ENCODE measurements at places on chromosomes 6 and 20.

DNA sequence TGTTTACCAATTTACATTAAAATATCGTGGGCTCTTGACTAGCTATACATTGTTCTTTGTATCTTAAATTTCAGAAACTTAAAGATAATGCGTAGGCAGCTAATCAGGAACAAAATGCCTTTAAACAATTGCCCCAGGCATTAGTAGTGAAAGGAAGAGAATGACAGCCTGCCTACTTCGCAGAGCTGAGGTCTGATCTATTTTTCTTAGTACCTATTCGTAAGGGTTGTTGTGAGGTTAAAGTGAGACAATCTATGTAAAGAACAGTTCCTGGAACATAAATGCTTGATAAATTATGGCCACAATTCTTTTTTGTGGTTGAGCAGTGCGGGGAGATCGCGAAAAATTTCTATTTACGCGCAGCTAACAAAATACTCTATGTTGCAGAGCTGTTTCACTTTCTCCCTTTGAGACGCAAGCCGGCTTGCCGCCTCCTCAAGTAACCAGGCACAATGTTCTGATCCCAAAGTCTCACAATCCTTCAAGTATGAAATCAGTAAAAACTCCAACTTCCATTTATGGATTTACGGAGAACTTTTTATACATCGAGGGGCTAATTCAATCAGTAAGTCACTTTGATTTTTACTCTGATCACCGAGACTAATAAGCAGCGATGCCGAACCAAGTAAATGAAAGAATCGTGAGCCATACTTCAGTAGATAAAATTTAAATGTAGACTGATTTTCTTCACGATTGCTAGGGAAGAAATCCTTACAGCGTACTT, 878 bp upstream of the PNRC1 start:
- DNase-seq, result no peak

GRCh38 chr6:36073587-36073986, 46.0 kb downstream of the MAPK14 start:
- no peak for DNase-seq

DNA sequence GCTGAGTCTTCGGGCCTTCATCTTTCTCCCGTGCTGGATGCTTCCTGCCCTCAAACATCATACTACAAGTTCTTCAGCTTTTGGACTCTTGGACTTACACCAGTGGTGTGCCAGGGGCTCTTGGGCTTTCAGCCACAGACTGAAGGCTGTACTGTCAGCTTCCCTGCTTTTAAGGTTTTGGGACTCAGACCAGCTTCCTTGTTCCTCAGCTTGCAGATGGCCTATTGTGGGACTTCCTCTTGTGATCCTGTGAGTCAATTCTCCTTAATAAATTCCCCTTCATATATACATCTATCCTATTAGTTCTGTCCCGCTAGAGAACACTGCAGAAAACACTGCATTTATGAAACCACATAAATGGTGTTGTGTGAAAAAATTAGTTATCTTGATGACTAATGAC, 13.9 kb upstream of the BCLAF1 start:
- no peak for DNase-seq

GRCh38 chr6:83073615-83074014, 6.1 kb downstream of the DOP1A start:
- no peak for DNase-seq

DNA sequence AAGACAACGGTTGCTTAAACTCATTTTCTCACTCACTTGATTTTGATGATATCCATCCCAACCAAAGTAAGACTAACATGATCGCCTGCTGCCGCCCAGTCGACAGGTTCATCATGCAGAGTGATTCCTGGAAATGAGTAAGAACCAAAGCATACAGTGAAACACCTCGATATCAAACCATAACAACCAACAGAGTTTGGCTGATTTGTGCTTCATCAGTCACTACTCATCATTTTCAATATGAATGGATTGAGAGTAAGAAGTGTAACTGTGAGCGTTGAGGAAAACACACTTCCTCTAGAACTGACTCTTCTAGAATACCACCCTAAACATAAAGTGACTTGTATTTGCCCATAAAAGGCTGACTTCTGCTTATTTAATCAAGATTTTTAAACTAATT, 29.2 kb upstream of the ALDH8A1 start:
- no peak for DNase-seq

DNA sequence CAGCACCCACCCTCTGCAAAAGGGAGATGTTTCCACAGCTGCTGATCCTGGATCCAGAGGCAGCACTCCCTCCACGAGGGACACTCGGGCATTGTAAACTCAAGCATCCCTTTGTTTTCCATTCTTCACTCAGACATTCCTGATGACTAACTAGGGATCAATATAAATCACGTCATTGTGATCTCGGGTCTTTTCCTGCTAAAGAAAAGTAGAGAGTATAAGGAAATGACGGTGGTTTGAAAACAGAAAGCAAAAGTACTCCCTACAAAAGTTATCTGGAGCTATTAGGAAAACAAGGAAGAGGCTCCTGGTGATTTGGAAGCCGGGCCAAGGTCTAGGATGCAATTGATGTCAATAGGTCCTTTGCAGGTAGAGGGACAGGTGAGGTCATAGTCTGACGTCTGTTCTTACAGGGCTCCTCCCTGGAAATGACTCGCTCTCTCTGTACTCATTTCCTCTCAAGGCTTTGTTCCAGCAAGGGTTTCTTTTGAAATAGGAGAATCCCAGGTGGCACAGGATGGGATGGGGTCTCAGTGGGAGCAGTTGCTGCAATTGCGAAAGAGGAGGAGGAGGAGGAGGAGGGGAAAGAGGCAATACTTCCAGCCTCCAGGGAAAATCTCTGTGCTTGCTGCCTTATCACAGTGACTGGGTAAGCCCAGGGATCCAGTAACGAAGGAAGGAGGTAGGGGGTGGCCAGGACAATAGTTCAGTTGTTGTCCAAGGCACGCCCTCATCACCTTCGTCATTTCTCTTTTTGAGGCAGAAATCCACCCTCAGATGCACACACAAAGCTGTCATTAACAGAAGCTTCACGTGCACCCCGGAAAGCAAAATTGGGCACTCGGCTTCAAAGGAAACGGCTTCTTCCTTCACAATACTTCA, 222.8 kb downstream of the LY86 start:
- no peak for DNase-seq

DNA sequence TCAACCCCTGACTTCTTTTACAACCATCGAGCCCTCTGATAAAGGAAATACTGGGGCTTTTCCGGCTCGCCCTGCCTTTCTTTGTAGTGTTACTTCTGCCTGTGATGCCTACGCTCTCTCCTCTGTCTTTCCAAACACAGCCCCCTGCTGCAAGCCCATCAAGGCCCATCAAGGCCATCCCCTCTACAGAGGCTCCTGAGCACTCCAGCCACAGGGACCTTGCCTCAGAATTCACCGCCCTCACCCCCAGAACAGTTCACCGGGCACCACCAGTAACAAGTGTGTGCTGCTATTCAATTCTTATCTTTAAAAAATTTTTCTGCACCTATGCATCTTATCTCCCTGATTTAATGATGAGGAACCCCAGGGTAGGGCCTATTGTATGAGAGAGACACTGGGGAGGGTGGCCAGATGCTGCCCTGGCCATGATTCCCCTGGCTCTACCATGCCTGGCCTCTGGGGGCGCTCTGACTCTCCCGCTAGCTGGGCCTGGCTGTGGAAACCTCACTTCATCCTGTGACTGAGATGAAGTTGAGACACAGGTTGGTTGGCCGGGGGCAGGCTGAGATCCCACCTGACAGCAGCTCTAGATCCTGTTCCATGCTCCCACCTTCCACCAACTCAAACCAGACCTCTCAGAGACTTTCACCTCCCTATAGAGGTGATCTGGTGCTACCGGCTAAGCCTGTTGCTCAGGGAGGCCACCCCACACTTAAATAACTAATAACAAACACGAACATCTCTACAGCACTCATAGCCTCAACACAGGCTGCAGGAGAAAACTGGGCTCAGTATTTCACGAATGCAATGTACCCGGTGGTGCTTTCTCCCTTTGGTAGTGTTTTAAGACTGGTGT, 19.2 kb upstream of the GLP1R start:
- DNase-seq, result no peak

DNA sequence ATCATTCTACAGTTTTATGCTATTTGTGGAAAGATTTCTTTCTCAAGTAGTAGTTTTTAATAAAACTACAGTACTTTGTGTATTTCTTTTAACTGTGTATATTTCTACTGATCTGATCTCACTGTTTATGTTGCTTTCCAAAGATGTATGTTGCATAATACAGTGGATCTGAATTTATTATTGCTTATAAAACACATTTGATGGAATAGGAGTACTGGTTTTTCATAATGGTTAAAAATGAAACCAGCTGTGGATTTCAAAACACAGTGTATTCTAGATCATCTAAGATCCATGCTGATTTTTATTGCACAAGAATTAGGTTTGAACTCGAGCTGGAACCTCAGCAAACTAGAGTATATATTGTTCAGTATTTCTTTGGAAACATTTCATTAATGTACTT, 8.0 kb downstream of the NKX2-4 start:
- DNase-seq, result no peak

GRCh38 chr6:114267897-114268296, 74.9 kb downstream of the HS3ST5 start:
- DNase-seq, result no peak

DNA sequence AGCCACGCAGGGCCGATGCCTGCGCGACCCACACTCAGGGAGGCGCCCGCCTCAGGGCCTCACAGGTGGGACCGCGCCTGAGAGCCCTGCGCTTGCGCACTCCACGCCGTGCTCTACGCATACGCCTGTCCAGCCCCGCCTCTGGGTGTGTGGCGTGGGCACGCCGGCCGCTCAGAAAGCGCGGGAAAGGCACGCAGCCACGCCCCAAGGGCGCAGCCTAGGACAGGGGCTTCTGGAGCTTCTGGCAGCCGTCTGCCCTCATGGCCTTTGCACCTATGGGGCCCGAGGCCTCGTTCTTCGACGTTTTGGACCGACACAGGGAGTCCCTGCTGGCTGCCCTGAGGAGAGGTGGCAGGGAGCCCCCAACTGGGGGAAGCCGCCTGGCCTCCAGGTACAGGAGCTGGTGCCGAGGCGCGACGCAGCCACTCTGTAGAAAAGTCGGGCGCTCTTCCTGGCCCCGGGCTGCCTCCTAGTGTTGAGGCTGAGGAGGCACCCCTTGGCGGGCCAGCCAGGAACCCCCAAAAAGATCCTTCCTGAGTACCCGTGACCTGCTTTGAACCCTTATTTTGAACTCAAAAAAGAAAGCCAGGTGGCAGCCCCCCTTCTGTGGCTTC, at the start of gene SPO11:
Gene SPO11, plus strand, starts transcription at position 196 of the 614 bp plus-strand sequence. Its CDS starts 65 bp downstream, at position 261.
- DNase-seq, result no peak

DNA sequence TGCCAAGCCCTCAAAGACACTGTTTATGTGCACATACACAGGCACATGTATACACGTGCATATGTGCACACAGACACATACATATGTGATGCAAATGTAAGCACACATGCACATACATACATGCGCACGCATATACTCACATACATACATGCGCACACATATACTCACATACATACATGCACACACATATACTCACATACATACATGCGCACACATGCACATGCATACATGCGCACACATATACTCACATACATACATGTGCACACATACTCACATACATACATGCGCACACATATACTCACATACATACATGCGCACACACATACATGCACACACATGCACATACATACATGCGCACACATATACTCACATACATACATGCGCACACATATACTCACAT, 20.5 kb upstream of the FOXQ1 start:
- DNase-seq, result no peak

DNA sequence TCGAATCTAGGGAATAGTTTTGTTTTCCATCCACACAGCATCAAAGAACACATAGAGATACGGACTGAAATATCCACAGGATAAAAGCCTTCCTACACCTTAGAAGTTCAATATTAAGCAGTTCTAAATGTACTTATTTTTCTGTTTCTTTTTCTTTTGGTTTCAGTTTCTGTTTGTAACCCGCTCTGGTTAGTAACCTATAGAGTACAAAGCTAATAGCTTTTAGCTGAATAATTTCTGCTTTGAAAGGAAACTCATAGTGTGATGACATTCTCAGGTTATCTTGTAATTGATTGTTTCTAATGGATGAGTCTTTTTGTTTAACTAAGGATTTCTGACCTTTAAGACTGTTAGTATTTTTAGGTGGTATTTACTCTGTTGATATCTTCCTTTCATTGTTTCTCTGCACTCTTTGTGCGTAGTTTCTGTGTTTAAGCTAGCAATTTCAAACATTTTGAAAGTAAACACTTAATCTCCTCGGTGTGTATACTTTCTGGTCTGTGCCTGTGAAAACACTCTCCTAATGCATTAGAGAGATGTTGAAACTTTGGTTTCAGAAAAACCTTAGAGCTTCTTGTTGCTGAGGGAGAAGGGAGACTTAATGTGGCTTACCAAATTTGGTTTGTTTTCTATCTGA, 385.5 kb downstream of the HDGFL1 start:
- no peak for DNase-seq

DNA sequence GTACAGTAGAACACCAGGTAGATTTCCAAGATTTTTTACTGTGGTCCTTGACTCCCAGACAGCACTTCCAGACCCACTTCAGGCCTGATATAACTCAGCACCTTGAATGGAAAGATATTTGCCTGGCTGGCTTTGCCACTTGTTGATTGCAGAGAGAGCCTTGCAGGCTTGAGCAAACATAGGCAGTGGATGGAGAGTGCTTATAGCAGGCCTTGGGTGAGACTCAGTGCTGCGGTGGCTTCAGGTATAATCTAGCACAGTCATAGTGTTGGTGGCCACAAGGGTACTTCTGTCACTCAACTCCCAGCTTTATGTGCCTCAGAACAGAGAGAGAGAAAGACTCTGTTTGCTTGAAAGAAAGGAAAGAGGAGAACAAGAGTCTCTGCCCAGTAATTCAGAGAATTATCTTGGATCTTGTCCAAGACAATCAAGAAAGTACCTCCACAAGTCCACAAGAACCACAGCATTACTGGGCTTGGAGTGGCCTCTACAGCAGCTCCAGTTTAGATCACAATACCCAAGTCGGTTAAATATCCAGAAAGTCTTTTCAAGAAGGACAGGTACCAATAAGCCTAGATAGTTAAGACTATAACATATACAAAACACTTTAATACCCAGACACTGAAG, 70.5 kb upstream of the FKBP1C start:
- DNase-seq, result no peak

DNA sequence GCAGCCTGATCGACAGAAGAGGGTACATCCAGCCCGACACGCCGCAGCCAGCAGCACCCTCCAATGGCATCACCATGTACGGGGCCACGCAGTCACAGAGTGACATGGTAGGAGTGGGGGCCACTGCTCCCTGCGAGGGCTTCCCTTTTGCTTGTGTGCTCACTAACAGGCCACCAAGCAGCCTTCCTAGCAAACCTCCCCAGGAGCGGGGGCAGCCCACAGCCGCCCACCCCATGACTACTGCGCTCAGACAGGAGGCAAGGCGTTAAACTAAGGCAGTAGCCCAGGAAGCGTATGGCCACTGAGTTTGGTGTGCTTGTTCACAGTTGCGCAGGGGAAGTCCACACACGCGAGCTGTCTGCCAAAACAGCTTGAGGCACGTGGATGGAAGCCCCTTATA, 169.5 kb upstream of the SNX9 start:
- no peak for DNase-seq

GRCh38 chr6:29552512-29553051, 7.0 kb downstream of the UBD start:
- no peak for DNase-seq

GRCh38 chr6:24908650-24909035, 27.1 kb downstream of the RIPOR2 start:
- DNase-seq, result no peak
